Aorta (tissue), 5 donors: ENCODE measurements at places on chromosomes 1 and 21.

- DNase-seq = peak; percentile 54
Measured at GRCh38 chr21:45892156-45892915, 89.2 kb upstream of the COL6A1 start.

DNA sequence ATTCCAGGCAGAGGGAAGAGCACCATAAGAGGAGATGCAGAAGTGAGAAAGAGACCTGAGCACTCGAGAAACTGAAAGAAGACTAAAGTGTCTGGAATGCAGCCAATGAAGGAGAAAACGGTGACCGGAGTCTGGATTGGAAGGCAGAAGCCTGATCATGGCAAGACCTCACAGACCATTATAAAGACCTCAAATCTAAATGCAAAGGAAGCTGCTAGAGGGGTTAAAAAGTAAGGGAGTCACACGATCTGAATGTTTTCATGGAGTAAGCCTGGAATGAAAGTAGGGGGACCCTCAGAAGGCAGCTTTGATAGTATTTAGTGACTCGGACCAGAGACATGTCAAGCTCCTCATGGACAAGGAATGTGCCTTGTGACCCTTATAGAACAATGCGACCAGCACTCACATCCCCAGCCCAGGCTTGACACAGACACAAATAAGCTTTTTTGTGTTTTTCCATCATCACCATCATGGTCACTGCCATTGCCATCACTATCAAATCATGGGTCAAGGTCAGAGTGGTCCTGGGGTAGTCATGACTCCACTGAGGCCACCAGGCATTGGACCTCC is 183.6 kb downstream of the SEC16B start:
- DNase-seq = no peak

DNA sequence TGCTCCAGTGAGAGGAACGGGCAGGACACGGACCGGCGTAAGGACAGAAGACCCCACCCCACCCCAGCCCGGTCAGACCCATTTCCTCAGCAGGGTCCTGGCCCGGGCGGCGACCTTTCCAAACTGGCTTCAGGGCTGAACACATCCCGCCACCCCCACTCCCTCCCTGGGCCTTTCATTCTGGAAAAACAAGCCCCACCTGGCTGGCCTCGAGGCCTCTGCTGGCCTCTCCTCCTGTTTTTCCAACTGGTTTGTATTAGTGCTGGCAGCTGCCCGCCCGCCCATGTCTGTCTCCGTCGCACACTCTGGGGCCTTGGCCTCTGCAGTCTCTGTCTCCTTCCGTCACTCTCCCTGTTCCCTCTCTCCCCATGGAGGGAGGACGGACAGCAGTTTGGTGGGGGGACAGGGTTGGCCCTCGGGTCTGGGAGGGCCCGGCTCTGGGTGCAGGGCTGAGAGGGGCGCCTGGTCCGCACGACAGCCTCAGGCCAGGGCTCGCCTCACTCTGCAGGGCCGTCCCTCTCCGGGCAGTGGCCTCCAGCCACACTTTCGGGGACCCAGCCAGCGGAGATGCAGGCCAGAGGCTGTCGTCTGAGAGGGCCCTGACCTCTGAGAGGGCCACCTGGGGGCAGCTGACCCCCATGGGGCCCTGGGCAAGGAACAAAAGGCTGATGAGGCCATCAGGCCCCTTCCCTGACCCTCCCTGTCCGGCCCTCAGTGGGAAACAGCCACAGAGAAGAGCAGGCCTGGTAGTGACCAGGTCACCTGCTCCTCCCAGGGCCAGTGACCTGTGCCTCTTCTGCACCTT is 1.5 kb upstream of the MXRA8 start:
- DNase-seq = peak; percentile 83

GRCh38 chr1:222241410-222241809 is 306.5 kb downstream of the HHIPL2 start:
- DNase-seq = no peak
